Caki2 (cell line): ENCODE measurements at places on chromosomes 3 and 15. TPM values are rescaled to one million over a fixed set of nuclear protein-coding genes. Genes with fewer than 3 reads are reported as not detected.

DNA sequence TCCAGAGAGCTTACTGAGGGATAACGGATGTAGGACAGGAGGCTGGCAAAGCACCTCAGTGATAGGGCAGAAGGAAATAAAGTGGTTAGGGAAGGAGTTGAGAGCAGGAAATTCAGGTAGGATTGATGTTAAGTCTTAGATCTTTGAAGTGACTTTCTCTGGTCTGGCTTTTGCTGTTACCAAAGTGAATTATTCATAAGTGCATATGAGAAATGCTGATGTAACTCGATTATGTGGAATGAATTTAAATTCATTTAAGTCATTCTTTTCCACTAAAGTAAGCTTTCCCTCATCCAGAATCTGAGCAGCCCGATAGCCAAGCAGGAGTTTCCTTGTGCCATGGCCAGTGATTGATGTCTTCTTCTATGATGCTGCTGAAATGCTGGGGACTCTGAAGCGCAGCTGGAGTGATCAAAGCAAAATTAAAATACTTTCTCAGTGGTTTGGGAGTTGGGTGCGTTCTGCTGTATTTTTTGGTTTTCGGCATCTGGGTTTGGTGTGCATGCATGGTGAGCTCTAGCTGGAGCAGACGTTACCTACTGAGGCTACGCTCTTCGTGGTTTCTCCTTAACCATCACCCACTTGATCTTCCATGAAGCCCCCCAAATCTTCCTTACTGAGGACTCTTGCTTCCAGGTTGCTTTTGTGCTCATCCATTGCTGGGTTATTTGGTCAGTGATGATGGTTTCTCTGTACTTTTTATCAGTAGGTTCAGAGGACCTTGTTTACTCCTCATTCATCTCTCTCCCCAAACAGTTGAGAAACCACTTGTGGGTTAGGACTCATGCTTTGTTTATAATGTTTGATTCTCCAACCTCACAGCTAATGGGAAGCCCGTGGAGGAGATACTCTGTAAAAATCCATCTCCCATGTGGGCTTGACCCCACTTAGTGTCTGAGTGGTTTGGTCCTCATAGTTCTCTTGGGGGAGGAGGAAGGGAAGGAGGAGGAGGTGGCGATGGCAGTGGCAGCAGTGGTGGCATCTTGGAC lies 72.5 kb downstream of the IGF1R start:
- no peak for DNase-seq

DNA sequence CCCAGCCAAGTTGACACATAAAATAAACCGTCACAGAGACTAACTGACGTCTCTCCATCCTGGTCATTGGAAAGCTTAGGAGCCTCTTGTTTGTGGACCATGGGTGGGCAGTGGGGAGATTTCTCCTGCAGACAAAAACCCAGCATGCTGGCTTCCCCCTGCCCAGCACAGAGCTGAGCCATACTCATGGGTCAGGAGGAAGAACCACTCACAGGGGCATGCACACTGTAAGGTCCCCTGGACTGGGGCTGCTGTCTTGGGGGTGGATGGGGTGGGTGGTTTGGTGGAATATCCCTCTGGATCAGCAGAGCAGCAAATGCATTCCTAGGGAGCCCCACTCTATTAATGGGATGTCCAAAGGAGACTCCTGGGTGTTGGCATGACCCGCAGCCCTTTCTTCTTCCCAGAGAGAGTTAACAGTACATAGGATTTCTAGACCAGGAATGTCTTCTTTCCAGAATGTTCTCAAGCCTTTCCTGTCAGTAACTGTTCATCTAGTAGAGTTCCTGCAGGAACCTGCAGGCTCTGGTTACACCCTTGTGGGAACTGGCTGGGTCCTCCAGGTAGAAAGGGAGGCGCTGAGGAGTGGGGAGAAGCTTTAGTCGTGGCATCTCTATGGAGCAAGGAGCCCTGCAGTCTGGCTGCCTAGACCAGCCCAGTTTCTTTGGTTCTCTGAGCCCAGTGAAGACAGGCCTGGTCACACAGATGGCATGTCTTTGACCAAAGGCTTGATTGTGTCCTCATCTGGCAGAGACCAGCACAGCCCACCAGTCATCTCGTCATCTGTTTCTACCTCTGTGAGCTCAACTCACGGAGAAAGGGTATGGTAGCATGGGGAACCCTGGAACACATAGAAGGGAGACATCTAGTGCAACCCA lies 73.4 kb upstream of the PRR23C start:
- DNase-seq, result no peak

GRCh38 chr15:65076486-65077290 lies at the start of gene KBTBD13:
TSS of gene KBTBD13 (plus strand) at chr15:65076746. CDS start at chr15:65076816, 70 bp downstream.
- no peak for DNase-seq

- peak; percentile 83 for DNase-seq
Observed at GRCh38 chr3:128112357-128112968, 11.1 kb downstream of the RUVBL1 start.

DNA sequence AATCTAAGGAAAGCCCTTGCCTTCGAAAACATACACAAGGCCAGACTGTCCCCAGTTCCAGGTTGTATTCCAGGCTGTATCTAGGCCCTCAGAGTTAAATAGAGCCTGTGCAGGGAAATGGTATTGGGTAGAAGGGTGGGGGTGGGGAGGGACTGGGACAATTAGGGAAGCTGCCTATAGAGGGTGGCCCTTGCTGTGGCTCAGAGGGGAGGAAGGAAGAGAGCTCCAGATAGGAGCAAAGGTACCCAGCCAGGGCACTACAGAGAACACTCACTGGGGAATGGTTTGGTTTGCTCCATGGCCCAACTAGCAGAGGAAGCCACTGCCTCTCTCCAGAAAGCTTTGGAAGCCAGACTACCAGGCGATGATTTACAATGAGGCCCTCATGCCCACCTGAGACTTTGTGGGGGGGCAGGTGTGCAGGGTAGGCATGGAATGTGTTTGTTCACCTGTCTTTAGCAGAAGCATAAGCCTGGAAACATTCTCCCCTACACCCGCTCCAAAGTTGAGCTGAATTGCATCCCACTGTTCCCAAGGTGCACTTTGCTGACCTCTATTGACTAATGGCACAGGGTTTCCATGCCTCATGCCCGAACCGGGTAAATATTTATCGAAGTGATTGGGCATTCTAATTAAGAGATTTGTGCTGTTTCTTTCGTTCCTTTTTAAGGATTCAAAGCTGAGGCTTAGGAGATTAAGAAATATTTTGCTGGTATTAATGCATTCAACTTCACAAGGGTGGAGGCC lies 6.3 kb upstream of the TLE3 start:
- DNase-seq, result no peak

GRCh38 chr3:151196434-151196833 lies 6.6 kb downstream of the GPR171 start:
- no peak for DNase-seq

DNA sequence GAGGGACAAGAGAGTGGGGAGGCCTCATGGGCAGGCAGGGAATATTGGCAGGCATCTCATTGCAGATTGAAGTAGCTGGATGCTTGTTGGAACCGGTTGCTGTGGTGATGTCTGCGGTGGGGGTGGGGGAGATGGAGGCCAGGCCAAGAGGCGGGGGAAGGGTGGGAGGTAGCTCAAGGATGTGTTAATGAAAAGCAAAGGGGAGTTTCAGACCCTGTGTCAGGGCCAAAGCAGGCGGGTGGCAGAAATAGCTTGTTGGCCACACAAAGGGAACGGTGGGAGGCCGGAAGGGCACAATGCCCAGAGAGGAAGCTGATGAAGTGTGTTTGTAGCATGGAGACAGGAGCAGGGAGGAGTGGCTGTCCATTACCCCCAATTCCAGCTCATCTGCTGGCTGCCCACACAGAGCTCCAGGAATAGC lies 28.0 kb downstream of the CCDC33 start:
- no peak for DNase-seq

GRCh38 chr3:24387000-24387399 lies 107.7 kb downstream of the THRB start:
- no peak for DNase-seq

DNA sequence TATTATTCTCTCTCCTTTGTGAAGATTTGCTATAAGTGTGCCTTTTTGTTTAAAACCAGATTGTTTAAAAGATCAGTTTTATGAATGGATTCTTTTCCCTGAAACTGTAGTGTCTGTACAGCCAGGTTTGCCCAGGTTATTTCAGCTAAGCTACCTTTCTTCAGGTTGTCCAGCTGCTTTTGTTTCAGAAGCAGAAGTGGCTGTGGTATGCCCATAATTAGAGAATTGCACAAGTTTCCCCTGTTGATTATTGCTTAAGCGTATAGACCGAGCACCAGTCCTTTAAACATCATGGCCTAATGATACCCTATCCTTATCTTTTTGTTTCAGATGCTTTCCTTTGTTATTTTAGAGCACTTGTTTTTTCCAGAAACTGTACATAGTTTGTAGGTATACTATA lies 10.2 kb downstream of the ASB7 start:
- no peak for DNase-seq

GRCh38 chr3:50194903-50195500 lies 3.6 kb downstream of the GNAT1 start:
- no peak for DNase-seq

The CCR5 gene
- not detected in 2 replicates for total RNA-seq

The DOCK3 gene
- total RNA-seq, result 0.26 and 0.61 TPM in 2 replicates

The SPTSSB gene
- total RNA-seq, result not detected in 2 replicates

The KNG1 gene
- not detected in 2 replicates for total RNA-seq

The SLCO3A1 gene
- 12.8 and 23.4 TPM in 2 replicates for total RNA-seq
